ENCODE measurements at places on chromosomes 11 and 22.

GRCh38 chr22:49678137-49678841 is 149.4 kb downstream of the BRD1 start:
- DNase-seq = no peak

GRCh38 chr22:50105208-50106100 is 15.6 kb downstream of the MOV10L1 start:
- DNase-seq = peak; percentile 46

- no peak for DNase-seq
Measured at GRCh38 chr11:117917591-117918151, 11.5 kb downstream of the TMPRSS13 start.

DNA sequence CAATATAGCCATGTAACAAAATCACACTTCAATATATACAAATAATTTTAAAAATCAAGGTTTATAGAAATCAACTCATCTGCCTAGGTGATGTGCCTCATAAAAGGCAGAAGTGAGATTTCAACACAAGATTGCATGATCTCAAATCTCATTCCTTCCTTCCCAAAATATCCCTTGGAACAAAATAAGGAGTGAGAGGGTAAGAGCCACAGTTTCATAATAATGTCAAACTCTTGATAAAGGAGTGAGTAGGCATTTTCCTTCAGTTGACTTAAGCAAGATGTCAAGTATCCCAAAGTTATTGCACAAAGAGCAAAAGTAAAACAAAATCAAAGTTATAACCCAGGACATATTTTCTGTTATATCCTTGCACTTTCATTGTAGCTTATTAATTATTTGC is 81.3 kb downstream of the C22orf31 start:
- no peak for DNase-seq

All from EH (cell line).